Fibroblast of skin of right biceps (primary cell): ENCODE measurements at places on chromosomes 6 and 20.

- DNase-seq: no peak
Observed at GRCh38 chr20:5189917-5190316, 63.1 kb downstream of the CDS2 start.

DNA sequence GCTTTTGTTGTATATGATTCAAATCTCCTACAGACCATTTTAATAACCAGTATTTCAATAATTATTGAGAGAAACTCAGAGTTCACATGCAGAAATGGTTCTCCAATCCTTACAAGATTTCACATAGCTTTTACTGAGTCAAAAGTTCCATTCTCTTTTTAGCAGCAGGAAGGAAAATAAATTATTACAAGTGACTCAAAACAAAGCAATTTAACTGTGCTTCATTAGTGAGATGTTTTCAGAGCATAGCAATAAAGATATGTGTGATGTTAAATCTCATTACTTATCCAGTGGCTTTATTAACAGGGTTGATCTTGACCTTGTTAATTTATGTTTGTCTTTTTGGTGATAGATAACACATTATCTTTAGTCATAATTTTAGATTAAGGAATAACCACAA lies 22.0 kb downstream of the KIF13A start:
- DNase-seq: peak; percentile 81

- no peak for DNase-seq
Observed at GRCh38 chr20:10260316-10260715, 41.7 kb downstream of the SNAP25 start.

DNA sequence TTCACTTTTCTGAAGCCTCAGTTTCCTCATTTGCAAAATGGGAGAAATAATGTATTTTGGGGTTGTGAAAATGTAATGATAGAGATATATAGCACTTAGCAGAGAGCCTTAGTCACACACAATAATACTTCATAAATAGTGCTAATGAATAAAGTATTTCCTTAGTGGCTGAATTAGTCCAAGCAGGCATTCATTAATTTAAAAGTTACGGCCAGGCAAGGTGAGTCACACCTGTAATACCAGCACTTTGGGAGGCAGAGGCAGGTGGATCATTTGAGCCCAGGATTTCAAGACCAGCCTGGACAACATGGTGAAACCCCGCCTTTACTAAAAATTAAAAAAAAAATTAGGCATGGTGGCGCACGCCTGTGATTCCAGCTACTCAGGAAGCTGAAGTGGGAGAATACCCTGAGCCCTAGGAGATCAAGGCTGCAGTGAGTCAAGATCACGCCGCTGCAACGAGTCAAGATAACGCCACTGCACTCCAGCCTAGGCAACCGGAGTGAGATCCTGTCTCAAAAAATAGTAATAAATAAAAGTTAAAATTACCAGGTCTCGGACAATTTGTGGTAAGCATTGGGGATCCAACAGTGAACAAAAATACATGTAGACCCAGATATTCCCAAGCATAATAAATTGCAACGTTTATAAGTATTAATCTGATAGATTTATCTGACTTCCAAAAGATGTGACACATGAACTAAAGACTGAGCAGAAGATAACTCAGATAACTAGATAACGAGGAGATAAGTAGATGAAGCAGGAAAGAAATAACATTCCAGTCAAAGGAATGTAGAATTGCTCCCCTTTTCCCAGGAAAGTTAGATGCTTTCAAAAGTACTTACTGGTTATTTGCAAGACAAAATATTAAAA lies 2.1 kb upstream of the IBTK start:
- no peak for DNase-seq

DNA sequence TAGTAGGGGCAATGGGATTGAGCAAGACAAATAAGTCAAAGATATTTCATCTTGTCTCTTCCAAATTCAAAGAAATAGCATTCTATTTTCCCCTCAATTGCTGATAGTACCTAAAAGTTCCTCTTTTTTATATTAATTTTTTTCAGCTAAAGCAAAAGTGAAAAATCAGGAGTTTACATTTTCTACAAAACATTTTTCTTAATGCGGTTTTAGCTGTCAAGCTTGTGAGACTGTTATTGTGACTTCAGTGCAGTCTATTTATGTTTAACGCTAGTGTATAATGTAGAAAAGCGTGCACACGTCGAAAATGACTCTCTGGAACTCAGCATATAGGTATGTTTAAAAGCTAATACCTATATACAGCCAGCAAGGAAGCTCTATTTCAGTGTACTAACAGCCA lies 119.8 kb downstream of the BTBD3 start:
- no peak for DNase-seq

- DNase-seq: no peak
Observed at GRCh38 chr20:14716351-14716801, 379.0 kb upstream of the FLRT3 start.

DNA sequence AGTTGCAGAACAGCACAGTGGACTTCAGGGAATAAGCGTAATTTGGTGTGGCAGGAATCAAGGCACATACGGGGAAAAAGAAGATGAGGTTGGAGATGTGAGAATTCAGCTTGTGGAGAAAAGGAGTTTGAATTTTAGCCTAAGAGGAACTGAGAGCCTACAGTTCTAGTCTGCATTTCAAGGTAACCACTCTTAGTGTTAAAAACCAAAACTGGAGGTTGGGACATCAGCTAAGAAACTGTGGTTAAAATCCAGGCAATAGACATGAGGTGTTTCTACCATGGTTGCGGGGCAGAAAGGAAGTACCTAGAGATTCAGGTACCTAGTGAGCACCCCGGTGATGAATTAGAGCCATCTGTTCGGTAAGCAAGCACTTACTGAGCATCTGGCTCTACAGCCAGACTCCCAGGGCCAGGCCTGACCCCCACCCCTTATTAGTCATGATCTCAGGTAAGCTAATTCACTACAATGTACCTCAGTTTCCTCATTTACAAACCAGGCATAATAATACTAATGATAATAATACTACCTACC lies 44.4 kb downstream of the FAXC start:
- no peak for DNase-seq

DNA sequence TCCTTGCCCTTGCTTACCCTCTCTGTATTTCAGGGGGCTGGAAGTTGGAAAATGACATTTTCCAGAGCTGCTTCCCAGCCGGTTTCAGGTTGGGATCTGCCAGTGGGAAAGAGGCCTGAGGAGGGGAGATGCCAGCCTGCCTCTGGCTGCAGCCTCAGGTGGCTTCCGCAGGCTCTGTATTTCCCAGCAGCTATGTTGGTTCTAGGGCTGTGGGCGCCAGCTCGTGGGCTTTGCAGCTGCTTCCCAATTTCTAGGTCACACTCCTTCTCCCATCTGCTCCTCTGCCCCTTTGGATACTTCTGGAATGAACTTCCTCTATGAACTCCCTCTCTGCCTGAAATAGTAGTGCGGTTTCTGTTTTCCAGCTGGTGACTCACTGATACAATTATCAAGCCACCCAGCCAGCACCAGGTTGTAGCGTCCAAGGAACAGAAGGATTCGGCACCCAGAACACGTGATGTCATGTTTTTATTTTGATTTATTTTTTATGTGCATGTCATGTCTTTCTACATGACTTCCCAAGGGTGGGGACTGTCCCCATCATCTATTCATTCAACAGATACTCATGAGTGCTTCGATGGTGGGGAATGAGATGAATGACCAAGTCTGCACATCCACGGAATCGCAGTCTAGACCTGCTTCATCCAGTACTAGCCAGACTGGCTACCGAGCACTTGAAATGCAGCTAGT lies 38.0 kb downstream of the TGM2 start:
- peak; percentile 77 for DNase-seq

GRCh38 chr6:91240878-91241603 lies 654.2 kb upstream of the MAP3K7 start:
- no peak for DNase-seq

DNA sequence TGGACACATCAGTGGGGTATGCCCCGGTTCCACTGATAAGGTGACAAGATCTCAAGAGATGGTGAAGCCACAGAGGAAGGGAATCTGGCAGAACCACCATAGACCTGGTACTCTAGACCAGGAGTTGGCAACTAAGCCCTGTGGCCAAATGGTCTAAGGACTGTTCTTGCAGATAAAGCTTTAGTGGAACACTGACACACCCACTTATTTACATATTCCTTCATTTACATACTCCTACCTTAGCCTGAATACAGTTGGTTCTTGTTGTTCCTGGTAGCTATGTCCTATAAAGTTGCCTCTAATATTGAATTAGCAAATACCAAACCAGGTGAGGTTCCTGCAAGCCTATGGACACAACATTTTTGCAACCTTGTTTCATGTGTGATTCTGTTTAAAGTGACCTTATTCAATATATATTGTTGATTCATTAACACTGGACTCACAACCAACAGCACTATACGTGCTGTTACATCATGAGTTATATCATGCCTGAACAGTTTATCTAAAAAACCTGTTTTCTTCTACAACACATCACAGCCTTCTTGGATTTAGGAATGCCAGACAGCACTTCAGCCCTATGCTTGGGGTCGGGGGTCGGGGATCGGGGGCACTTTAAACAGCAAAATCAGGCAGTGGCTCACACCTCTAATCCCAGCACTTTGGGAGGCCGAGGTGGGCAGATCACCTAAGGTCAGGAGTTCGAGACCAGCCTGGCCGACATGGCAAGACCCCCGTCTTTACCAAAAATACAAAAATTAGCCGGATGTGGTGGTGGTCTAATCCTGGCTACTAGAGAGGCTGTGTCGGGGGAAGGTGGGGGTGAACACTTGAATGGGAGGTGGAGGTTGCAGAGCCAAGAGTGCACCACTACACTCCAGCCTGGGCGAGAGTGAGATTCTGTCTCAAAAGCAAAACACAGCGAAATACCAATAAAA lies 2.5 kb downstream of the CCDC167 start:
- DNase-seq: no peak

- no peak for DNase-seq
Observed at GRCh38 chr6:167047554-167047953, 48.4 kb downstream of the CEP43 start.
